ENCODE measurements at places on chromosomes 12 and 14. TPM values are rescaled to one million over a fixed set of nuclear protein-coding genes. Genes with fewer than 3 reads are reported as not detected.

- peak; percentile 65 for DNase-seq
- no peak overlapping the region for H3K27ac ChIP-seq
- H3K36me3 ChIP-seq, result peaks cover 7% of the 10 kb centered on the region
- no peaks in the 10 kb centered on the region for H3K27me3 ChIP-seq
- H3K4me1 ChIP-seq, result no peaks in the 10 kb centered on the region
Observed at GRCh38 chr14:23481362-23481970, 12.0 kb downstream of the NGDN start.

GRCh38 chr12:15808250-15808649 is 19.1 kb upstream of the EPS8 start:
- H3K27ac ChIP-seq, result peak overlapping the region; percentile 18
- no peaks in the 10 kb centered on the region for H3K27me3 ChIP-seq
- no peak overlapping the region for H3K4me3 ChIP-seq
- peaks cover 3% of the 10 kb centered on the region for H3K4me1 ChIP-seq

IFT81 gene
- total RNA-seq, result 16.6 TPM

SLCO1B3 gene
- total RNA-seq, result not detected

- H3K36me3 ChIP-seq, result no peaks in the 10 kb centered on the region
- DNase-seq, result no peak
- no peak overlapping the region for H3K27ac ChIP-seq
- no peaks in the 10 kb centered on the region for H3K4me1 ChIP-seq
- H3K4me3 ChIP-seq, result no peak overlapping the region
- H3K27me3 ChIP-seq, result no peaks in the 10 kb centered on the region
Observed at GRCh38 chr12:98420461-98420860, 94.9 kb upstream of the TMPO start.

TRHDE gene
- 18.6 TPM for total RNA-seq

GRCh38 chr12:106369624-106370346 is 12.2 kb downstream of the POLR3B start:
- no peak for DNase-seq
- no peak overlapping the region for H3K4me3 ChIP-seq
- no peaks in the 10 kb centered on the region for H3K27me3 ChIP-seq
- H3K4me1 ChIP-seq, result no peaks in the 10 kb centered on the region
- H3K27ac ChIP-seq, result no peak overlapping the region
- H3K36me3 ChIP-seq, result no peaks in the 10 kb centered on the region

- no peaks in the 10 kb centered on the region for H3K4me1 ChIP-seq
- H3K36me3 ChIP-seq, result no peaks in the 10 kb centered on the region
- no peak overlapping the region for H3K27ac ChIP-seq
Observed at GRCh38 chr14:87630846-87631245, 362.1 kb downstream of the GALC start.

MMP14 gene
- 108 TPM for total RNA-seq

ETV6 gene
- total RNA-seq, result 59.8 TPM

DNA sequence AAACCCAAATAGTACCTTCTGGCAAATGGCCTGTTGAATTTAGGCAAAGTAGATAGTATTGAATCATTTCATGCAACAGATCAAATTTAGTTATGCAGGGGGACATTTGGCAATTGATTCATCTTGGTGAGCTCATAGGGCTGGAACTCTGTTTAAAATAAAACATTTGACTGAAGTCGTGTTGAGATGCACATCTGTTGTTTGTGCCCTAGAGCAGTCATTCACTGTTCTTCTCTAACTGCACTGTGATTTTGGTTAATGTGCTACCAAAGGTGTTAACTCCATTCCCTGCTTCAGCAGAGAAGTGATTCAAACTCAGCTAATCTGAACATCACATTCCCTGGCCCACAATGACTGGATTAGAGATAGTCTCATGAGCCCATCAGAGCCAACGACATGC is 44.0 kb upstream of the CSRP2 start:
- no peaks in the 10 kb centered on the region for H3K27me3 ChIP-seq
- no peak overlapping the region for H3K27ac ChIP-seq
- no peaks in the 10 kb centered on the region for H3K36me3 ChIP-seq
- no peak overlapping the region for H3K4me3 ChIP-seq
- no peak for DNase-seq

PTCSC3 gene
- not detected for total RNA-seq

- no peak for DNase-seq
- H3K4me1 ChIP-seq, result no peaks in the 10 kb centered on the region
- H3K27ac ChIP-seq, result no peak overlapping the region
Observed at GRCh38 chr14:92610849-92611271, 97.3 kb downstream of the RIN3 start.

DNA sequence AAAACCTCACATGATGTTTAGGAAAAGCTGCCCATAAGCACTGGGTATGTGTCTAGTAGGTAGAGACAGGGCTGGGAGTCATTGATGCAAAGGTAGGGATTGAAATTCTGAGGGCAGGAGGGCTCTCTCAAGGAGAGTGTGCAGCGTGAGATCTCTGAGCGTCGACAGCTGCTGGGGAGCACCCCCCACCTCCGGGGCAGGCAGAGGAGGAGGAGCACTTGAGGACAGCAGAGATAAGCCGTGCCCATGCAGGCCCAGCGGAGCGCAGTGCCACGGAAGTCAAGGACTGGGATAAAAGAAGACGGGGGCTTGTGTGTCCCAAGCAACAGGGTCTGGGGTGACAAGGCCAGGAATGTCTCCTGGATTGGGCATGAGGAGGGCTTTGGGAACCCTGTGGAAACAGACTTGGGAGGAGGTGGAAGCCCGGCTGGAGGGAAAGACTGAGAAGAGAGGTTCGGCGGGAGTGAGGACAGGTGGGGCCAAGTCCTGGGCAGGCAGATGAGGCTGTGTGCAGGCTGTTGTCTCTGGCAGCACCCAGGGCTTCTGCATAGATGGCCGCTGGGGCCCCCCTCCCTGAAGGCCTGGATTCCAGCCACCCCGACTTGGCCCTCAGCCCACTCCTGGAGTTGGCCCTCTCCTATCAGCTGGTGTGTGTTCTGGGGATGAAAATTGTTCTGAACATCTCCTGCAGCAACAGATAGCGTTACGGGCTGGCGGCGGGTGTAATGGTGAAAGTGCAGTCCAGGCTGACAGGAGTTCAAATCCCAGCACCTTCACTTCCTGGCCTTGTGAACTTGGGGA is 1.9 kb downstream of the CACNA2D4 start:
- no peaks in the 10 kb centered on the region for H3K27me3 ChIP-seq
- H3K4me1 ChIP-seq, result no peaks in the 10 kb centered on the region
- no peak for DNase-seq
- no peak overlapping the region for H3K27ac ChIP-seq
- no peak overlapping the region for H3K4me3 ChIP-seq

DNA sequence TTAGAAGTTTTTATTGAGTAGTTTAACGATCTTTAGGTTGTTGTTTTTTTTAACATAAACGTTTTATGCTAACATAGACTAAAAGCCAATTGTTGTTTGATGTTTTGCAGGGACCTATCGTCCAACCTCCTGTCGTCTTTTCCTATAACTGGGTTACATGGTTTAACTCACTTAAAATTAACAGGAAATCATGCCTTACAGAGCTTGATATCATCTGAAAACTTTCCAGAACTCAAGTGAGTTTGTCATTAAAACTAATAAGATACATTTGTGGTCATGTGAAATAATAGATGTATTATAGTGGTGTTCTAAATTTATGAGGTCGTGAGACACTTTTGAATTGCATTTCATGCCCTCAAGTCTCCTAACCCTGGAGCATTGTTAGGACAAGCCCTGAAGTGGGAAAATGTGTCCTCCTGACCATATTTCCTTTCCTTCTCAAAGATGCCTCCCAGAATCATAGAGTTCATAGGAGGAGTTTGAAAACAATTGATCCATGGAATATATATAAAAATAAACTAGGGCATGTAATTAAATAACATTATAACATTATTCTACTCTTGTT is 84.9 kb downstream of the ZFC3H1 start:
- no peak for DNase-seq
- no peaks in the 10 kb centered on the region for H3K4me1 ChIP-seq

GRCh38 chr12:101305226-101305779 is 25.4 kb downstream of the UTP20 start:
- no peak overlapping the region for H3K4me3 ChIP-seq
- DNase-seq, result no peak
- H3K27ac ChIP-seq, result no peak overlapping the region
- no peaks in the 10 kb centered on the region for H3K4me1 ChIP-seq

GPR162 gene
- 5.0 TPM for total RNA-seq

GRCh38 chr12:27807063-27807703 is 27.1 kb upstream of the MANSC4 start:
- H3K4me1 ChIP-seq, result no peaks in the 10 kb centered on the region
- H3K36me3 ChIP-seq, result no peaks in the 10 kb centered on the region
- H3K4me3 ChIP-seq, result no peak overlapping the region
- H3K27ac ChIP-seq, result no peak overlapping the region

SYNE2 gene
- 461 TPM for total RNA-seq

DNA sequence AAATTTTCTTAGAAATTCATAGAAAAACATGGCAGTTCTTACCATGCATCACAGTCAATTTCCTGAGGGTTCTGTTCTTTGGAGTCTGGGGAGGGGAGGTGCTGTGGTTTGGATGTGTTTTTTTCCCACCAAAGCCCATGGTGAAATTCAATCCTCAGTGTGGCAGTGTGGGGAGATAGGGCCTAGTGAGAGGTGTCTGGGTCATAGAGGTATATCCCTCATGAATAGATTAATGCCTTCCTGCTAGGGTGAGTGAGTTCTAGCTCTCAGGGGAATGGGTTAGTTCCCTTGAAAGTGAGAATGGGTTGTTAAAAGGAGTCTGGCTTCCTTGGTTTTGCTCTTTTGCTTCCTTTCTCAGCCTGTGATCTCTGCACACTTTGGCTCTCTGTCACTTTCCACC is 277.8 kb downstream of the APAF1 start:
- H3K4me3 ChIP-seq, result no peak overlapping the region
- no peaks in the 10 kb centered on the region for H3K36me3 ChIP-seq
- H3K27me3 ChIP-seq, result no peaks in the 10 kb centered on the region
- H3K27ac ChIP-seq, result no peak overlapping the region
- DNase-seq, result no peak
